ENCODE measurements at places on chromosomes 11 and 22.

DNA sequence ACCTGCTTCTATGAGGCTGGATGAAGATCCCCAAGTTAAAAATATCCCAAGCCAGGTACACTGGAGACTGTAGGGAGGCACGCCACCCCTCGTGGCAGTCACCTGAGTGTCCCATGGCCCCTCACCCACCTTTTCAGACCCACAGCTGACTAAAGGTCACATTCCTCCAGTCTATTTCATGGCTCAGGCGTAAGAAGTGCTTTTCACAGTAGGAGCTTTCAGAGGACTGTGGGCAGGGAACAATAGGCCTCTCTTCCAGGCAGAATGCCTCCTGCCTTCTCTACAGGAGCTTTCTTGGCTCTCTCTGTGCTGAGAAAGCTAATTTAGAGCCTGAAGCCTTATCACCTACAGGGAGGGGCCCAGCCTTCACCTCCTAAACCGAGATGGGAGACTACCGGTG lies 73.8 kb downstream of the C11orf58 start:
- DNase-seq = no peak

DNA sequence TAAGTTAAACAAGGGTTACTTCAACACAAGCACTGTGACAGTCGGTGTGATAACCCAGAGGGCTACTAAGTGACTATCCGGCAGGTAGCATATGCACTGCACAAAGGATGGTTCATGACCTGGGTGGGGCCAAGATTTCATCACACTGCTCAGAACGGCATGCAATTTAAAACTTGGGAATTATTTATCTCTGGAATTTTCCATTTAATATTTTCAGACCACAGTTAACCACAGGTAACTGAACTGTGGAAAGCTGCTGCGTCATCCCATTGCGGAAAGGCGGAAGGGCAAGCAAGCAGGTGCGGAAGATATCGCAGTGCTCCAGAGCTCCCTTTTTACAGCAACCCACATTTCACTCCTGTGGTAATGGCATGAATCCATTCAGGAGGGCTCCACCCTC lies 540.8 kb downstream of the INSC start:
- DNase-seq = no peak

DNA sequence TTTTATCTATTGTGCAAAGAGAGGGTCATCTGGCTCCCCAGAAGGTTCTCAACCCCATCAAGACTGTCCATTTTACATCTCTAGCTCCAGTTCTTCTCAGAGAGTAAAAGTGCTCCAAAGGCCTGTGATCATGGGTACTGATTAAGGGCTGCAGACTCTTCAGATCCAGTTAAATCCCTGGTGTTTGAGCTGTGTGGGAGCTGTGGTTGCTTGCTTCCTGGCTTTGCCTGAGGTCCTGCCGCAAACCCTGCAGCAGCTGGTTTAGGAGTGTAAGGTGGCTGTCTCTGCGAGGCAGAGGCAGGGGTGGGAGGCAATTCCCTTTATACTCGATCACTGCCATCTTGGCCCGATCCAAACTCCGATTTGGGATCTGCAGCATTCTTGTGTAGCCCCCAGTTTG lies 1.2 kb downstream of the MRPL17 start:
- no peak for DNase-seq

- DNase-seq = no peak
Observed at GRCh38 chr11:11251394-11251970, 101.6 kb downstream of the CSNK2A3 start.

- no peak for DNase-seq
Observed at GRCh38 chr11:112540261-112540660, 279.6 kb upstream of the PLET1 start.

GRCh38 chr22:45918459-45919370 lies 58.2 kb downstream of the WNT7B start:
- DNase-seq = no peak

DNA sequence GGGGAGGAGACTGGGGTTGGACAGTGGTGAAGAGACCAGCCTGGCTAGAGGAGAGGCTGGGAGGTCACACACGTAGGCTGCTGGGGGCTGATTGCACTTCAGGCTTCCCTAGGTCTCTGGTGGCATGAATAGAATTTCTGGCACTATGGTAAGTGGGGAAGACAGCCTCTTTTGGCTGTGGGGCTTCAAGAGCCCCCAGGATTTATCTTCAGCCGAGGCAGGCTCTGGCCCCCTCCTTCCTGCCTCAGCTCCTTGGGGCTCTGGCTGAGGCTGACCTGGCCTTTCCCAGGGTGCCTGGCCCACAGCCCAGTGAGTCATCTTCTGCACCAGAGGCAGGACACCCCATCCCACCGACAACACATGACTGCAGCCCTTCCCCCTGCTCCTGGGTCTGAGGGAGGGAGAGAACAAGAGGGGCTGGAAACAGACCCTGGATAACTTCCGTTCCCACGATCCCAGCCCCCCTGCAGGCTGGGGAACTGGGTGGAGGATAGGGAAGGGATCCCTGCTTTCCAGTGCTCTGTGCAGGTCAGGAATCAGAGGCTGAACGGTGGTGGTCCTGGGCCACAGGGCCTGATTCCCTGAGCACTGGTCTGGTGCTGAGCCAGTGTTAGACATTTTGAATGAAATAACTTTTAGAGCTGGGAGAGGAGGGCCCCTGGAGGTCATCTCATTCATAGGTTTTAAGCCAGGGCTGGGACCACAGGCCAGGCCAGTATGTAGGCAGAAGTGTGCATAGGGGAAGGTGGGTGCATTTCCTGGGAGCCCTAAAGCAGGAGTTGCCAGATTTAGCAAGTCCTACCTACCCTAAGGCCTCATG lies 26.5 kb downstream of the ARHGEF17 start:
- no peak for DNase-seq

- DNase-seq = no peak
Observed at GRCh38 chr11:60912223-60912850, 1.6 kb upstream of the TMEM109 start.

GRCh38 chr11:73204711-73205121 lies 13.4 kb upstream of the P2RY2 start:
- DNase-seq = no peak

DNA sequence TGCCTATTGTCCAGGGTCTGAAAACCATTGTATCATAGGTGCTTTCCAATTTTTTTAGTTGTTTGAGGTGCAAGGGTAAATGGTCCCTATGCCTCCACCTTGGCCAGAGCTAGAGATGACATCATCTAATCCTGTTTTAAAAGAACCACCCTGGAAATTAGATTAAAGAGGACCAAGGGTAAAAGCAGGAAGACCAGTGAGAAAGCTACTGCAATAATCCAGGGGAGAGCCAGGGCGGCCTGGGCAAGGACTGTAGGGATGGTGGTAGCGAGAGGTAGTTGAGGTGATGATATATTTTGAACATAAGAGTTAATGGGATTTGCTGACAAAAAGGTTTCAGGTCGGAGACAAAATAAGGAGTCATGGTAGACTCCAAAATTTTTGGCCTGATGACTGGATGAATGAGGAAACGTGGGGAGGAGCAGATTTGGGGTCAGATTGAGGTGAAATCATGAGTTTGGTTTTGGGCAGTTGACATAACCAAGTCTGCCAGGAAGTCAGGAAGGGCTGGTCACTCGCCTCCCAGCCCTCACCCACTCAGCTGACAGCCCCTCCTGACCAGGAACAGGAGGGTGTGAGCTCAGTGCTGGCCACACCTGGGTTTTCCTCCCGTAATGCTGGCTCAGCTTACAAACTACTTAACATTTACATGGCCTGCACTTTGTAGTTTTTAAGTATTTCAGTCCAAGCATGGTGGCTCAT lies 23.0 kb downstream of the SCN4B start:
- DNase-seq = no peak

GRCh38 chr11:116162086-116162885 lies 610.5 kb downstream of the BUD13 start:
- no peak for DNase-seq

- DNase-seq = no peak
Observed at GRCh38 chr22:48618326-48618725, 1209.3 kb downstream of the BRD1 start.

DNA sequence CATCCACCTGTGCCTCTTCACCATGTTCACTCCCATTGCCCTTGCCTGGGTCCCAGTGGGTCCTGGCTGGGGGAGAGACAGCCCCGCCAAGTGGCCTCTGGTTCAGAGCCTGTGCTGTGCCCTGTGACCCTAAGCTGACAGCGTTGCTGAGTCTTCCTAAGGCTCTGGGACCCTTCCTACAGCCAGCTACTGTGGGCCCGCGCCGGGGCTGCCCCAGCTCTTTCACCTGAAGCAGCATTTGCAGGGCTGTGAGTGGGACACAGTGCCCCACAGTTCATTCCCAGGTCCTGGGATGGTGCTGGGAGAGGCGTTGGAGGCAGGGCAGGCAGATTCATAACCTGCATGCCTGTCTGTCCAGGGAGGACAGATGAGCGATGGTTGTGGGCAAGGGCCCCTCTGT lies 10.7 kb downstream of the TPCN2 start:
- DNase-seq = no peak

- no peak for DNase-seq
Observed at GRCh38 chr11:114061681-114062049, 2.2 kb downstream of the ZBTB16 start.

GRCh38 chr11:35598254-35599125 lies 19.8 kb upstream of the FJX1 start:
- DNase-seq = no peak

- DNase-seq = no peak
Observed at GRCh38 chr11:76649851-76650372, 20.6 kb downstream of the LRRC32 start.

DNA sequence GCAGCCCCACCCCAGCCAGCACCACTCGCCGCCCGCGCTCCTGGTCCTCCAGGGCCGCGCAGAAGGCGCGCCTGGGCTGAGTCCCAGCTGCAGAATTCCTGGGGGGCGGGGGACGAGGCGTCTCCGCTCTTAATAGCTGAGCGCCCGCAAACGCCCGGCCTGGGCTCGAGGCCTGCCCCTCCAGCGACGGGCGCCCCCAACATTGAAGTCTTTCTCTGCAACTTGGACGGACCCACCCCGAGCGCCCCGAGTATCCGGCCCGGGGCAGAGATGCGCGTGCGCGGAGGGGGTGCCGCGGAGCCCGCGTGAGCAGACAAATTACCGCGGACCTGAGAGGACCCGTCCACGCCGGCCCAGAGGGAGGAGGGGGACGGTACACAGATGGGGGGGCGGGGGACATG lies 6.7 kb upstream of the SYT7 start:
- DNase-seq = peak; percentile 6

DNA sequence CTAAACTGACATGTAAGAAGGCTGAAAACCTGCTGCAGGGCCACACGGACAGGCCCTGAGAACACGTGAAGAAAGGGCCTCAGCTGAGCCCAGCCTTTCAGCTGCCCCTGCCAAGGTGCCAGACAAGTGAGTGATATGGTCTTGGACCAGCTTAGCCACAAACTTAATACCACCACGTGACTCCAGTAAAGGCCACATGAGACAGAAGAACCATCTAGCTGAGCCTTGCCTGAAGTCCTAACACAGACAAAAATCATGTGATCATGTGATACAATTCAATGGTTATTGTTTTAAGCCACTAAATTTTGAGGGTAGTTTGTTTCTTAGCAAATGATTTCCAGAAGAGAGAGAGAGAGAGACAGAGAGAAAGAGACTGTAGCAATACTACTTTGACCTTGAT lies 66.9 kb upstream of the ARHGAP20 start:
- no peak for DNase-seq

DNA sequence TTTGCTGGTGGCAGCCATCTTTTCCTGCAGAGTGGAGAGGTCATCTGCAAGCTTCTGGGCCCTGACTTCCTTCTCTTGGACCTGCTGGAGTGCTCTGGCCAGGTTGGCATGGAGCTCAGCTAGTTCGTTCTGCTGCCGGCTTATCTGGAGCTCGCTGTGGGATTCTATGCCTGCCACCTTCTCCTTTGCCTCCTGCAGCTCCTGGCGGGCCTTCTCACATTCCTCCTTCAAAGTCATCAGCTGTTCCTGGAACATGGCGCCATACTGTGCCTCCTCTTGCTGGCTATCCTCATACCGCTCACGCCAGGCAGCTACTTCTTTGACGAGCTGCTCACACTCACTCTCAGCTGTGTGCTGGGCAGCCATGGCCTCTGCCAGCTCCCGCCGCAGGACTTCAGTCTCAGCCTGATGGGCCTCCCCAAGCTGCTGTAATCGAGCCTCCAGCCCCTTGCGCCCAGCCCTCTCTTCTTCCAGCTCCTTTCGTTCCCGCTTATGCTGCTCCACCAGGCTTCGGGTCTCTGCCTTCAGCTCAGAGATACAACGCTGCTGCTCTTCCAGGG lies 16.1 kb downstream of the IL18BP start:
- DNase-seq = no peak

- no peak for DNase-seq
Observed at GRCh38 chr11:115067471-115067870, 389.1 kb downstream of the NXPE2 start.

GRCh38 chr11:5293028-5293427 lies 8.7 kb downstream of the OR51B4 start:
- DNase-seq = no peak

- DNase-seq = no peak
Observed at GRCh38 chr11:93887111-93887510, 36.7 kb upstream of the VSTM5 start.

- no peak for DNase-seq
Observed at GRCh38 chr11:83033371-83033770, 38.3 kb downstream of the RAB30 start.

DNA sequence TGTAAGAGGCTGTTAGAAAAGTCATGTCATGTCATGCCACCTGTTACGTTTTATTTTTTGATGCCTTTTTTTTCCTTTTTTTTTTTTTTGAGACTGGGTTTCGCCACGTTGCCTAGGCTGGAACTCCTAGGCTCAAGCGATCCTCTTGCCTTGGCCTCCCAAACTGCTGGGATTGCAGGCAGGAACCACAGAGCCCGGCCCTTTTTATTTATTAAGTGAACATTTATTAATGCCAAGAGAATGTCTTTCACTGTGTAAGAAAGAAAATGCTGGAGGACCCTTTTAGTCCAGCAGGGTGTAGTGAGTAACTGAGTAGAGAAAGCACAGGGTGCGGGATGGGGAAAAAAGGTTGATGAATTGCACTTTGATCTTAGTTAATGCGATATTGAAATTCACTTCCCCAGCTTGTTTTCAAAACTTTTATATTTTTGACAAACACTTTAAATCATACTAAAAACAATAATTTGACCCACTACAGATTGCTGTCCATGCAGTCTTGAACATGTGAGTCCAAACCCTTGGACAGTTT lies 2.3 kb upstream of the XBP1 start:
- no peak for DNase-seq

DNA sequence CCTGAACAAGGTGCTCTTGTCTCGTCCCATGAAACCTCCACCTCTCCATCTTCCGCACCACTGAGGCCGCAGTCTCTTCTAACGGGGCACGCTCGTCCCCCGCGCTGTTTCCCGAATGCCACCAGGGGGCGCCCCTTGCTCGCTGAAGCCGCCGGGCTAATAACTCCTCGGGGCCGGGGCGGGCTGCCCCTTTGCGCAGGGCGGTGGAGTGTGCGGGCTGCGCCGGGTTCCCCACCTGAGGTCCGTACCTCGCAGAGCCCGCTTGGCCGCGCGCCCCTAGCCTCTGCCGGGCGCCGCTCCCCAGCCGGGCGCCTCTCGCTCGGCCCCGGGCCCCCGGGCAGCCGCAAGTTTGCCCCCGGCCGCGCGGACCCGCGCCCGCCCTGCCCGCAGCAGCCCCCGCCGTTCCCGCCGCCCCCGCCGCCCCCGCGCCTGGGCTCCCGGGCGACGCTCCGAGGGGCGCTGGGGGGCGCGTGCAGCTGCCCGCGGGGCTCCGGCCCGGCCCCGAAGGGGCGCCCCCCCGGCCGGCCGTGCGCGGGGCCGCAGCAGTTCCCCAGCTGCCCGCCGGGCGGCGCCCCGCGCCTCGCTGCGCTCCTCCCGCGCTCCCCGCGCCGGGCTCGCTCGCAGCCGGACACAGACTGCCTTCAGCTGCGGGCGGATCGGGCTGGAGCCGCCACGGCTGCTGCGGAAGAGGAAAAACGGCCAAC lies at the start of gene GRIK4:
Gene GRIK4, plus strand, starts transcription at position 633 of the 704 bp plus-strand sequence. CDS start 148,571 bp downstream, outside the sequence.
- DNase-seq = peak; percentile 45

All from stimulated activated CD8-positive, alpha-beta memory T cell treated with anti-CD3 and anti-CD28 coated beads, Interleukin-2, amount 100 ng/mL, for 1 hour (primary cell).